NCI-H187 (cell line): ENCODE measurements at places on chromosomes 7 and 10.

DNA sequence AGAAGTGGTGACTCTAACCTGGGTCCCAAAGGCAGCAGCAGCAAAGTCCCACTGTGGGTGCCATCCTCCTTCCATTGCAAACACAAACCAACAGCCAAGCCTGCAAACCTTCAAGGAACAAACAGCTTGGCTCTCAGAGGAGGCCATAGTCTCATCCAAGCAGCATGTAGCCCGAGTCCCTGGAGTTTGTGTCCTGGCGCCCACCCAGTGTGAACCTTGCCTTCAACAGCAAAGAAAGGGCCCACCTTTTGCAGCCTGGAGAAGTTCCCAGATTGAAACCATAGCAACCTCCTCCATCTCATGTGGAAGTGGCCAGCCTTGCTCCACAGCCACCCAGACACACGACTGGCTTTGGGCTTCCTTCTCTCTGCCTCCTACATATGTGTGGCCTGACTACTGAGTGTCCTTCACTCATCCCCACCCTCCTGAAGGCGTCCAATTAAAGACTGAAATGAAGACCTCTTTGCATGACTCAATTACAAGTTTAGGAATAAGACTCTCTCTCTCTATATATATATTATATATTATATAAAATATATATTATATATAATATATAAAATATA lies 106.1 kb downstream of the C10orf90 start:
- no peak for DNase-seq

- DNase-seq = no peak
These were observed 132.9 kb downstream of the BAMBI start for GRCh38 chr10:28810057-28810870.

GRCh38 chr7:33619264-33619663 lies 286.1 kb upstream of the BMPER start:
- no peak for DNase-seq

DNA sequence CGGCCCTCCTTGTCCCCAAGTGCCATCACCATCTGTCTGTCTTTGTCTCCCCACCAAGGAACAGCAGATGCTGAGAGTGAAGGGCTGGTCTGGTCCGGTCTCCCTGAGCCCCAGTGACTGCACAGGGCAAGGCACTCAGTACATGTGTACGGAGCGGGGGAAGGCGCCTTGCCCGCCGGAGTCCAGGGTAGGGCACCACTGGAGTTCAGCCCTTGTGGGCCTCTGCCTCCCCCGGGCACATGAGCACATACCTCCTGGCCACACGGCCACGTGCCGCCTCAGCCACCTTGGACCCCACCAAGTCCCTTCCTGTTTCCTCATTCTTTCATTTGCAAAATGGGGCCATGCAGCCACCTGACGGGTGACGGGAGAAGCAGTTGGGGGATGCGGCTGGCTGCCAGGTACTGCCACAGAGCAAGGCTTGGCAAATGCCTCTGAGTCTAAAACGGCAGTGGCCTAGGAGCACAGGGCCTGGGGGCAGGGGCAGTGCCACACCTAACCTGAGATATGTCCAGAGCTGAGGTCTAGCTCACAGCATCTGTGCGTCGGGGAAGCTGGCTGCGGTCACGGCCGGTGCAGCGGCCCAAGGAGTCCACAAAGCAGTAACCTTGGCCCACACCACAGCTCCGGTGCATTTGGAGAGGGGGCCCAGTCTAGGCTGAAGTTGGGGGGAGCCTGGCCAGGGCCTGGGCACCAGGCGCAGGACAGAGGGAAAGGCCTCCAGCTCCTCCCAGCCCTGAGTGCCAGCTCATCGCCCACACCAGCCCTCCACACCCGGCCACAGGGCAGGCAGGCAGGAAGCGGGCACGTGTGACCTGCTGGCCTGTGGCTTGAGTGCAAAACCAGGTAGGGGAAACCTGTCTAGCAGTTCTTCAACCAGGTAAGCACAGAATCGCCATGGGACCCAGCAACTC lies 5.2 kb downstream of the ADAP1 start:
- no peak for DNase-seq

DNA sequence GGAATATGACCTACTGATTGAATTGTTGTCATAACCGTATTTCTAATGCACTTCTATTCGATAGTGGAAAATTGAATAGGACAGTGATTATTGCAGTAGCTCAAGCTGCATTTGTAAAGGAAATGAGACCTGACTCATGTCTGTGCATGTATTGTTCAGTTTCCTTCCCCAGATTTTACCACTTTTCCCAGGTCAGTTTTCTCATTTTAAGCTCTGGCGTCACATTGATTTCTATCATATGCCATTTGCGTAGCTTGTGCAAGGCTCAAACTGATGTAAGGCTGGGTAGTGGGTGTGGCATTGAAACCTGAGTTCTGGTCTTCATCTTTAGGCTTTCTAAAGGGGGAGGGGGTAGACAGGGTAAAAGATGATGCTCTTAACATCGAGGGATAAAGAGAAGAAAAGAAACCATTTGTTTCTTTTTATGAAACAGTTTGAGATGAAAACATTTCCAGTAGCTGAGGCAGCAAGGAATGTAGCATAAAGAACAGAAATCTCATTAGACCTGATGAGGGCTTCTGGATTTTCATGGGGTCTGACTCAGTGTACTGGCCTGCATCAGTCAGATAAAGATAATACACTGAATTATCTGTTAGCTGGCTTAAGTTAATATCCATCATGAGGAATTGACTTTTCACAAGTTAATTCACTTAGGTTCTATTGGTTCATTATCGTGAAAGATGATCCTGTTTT lies 182.3 kb upstream of the CDCA7L start:
- DNase-seq = no peak

- DNase-seq = no peak
These were observed 22.3 kb downstream of the GRID1 start for GRCh38 chr10:86344281-86344680.

GRCh38 chr7:131657881-131658280 lies 101.5 kb upstream of the PODXL start:
- no peak for DNase-seq

DNA sequence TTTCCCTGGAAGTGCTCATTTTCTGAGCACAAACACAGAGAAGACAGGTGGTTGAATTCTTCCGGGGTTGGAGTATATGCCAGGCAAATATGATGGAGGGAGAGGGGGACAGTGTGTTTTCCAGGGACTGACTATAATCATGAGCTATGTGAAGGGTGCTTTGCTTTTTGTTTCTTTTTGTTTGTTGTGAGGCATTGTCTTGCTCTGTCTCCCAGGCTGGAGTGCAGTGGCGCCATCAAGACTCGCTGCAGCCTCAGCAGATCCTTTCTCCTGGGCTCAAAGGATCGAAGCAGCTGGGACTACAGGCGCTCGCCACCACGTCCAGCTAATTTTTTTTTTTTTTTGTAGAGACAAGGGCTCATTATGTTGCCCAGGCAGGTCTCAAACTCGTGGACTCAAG lies 47.3 kb upstream of the CPN1 start:
- DNase-seq = no peak

GRCh38 chr7:26562841-26563240 lies 271.2 kb downstream of the SNX10 start:
- DNase-seq = no peak

DNA sequence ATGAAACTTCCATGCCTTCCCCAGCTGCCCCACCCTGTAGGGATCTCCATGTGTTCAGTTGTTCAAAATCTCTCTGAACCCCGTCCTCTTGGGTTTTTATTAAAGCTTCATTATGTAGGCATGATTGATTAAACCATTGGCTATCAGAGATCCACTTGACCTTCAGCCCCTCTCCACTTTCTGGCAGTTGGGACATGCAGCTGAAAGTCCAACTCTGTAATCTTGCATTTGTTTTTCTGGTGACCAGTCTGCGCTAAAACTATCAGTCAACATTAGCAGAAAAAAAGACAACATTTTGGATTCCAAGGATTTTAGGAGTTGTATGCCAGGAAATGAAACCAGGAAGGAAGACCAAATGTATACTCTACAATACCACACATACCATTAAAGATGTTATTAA lies 1115.1 kb downstream of the XPNPEP1 start:
- DNase-seq = no peak

DNA sequence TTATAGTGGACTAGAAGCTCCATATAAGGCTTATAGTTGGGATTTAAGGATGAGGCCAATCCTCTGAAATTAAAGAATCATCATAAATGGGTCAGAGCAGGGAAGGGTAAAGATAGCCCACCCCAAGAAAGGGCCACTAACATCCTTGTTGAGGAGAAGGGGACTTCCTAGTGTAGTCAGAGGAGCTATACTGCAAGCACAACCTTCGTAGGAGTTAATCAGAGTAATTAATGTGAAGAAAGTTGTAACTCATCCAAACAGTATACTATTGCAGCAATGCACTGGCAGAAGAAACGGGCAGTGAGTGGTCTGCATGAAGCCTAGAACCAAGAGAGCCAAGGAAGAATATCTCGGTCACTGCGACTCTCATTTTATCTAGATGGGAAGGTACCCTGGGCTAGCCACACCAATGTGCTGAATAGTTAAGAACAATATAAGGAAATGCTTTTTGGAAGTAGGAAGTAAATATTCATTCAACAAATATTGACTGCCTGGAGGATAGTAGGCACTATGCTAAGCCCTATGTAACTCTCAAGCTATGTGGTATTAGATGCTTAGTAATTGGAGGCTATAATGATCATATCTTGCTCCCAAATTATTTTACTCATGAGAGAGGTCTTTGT lies 13.3 kb downstream of the OTUD1 start:
- DNase-seq = no peak

DNA sequence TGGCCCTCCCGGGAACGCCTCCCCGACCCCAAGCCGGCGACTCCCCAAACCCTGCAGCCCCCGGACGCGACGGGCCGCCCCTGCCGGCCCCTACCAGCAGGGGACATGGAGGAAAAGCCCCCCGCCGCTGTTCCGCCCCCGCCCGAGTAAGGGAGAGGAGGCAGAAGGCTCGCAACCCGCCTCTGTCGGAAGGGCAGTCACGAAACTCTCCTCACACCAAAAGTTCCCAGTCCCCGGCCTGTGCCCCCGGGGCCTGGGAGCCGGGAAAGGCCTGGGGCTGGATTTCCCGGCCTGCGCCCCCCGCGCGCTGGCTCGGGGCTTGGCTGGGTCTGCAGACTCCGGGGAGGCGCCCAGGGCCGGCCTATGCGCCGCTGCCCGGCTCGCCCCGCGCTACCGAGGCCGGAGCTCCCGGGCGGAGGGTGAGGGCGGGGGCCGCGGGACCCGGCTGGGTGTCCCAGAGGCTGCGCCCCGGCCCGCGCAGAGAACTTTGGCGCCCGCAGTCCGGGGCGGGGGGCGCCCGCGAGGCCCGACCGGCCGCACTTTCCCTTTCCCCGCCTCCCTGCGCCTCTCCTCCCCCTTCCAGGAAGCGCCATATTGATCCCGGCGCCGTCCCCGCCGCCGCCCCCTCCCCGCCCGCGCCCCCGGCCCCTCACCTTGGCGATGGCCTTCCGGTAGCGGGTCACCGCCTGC lies 728 bp downstream of the PARD3 start:
- DNase-seq = no peak

DNA sequence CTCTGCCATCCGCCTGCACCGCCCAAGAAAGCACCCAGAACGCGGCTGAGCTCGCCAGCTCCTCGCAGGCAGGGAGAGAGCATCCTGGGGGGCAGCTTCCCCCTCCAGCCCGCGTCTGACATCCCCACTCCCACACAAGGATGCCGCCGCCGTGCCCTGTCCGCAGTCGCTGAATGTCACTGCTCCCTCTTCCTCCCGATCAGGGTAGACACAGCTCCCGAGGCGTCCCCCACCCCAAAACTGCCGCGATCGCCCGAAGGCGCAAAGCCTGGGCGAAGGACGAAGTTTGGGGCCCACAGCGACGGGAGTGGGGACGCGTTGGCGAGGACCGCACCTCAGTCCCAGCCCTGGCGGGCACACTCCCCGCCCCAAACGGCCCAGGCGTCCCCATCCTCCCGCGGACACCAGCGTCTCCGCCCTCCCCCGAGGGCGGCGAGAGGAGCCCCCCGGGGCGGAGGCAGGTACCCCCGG lies 1.5 kb upstream of the KAT6B start:
- no peak for DNase-seq

DNA sequence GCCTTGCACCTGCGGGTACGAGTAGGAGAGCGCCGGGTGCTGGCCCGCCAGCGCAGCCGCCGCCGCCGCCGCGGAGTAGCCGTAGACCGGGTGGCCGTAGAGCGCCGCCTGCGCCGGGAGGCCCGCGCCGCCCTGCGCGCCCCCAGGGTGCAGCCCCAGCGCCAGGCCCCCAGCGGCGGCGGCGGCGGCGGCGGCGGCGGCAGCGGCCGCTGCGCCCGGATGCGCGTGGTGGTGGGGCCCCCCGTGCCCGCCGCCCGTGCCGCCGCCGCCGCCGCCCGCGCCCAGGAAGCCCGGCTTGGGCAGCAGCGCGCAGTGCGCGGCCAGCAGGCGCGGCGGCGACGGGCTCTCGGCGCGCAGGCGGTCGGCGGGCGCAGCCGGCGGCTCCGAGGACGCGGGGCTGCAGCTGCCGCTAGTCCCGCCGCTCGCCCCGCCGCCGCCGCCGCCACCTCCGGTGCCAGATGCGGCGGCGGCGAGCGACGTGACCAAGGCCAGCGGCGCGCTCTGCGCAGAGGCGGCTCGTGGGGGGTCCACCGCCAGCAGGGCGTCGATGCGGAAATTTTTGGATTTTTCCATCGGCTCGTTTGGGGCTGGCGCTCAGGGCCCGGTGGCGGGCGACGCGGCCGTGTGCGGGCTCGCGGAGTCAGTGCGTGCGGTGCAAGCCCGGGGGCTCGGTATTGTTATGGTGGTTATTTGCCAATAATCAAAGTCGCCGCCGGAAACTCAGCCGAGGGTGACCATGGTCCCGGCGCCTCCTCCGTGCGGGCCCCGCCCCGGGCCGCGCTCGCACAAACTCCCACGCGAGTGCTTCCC lies 480 bp downstream of the MNX1 start:
- DNase-seq = no peak

GRCh38 chr10:47165168-47165710 lies 134.8 kb upstream of the GDF10 start:
- no peak for DNase-seq

DNA sequence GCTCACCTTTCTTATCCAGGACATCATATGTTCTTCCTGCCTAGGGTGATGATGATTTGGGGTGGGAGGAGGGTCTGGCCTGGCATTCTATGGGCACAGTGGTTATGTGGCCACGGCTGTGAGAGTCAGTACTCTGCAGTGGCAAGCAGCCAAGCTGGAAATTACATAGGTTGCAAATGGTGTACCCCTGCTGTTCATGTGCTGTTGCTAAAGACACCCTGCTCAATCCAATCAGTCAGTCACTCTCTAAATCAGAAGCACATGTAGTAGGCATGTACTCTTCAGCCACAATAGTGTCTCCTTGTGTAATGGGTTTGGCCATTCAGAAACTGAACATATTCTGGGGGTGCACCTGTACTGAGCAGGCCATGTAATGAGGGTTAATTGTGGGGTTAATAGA lies 449.1 kb upstream of the ANKRD30A start:
- DNase-seq = no peak

DNA sequence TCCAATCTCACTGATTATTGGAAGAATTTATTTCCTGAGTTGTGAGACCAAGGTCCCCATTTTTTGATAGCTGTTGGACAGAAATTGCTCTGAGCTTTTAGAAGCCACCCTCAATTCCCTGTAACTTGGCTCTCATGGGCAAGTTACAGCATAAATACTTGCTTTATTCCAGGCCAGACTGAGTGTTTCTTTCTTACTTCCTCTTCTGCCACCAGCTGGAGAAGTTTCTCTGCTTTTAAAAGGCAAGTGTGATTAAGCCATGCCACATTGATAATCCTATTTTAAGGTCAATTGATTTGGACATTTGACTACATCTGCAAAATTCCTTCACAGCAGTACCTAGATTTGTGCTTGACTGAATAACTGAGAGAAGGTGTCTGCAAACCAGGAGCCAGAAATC lies 14.1 kb upstream of the TAS2R41 start:
- no peak for DNase-seq

GRCh38 chr10:58152673-58153263 lies 114.9 kb downstream of the IPMK start:
- no peak for DNase-seq

GRCh38 chr7:82755705-82756551 lies 312.4 kb upstream of the CACNA2D1 start:
- DNase-seq = no peak

- DNase-seq = no peak
These were observed 195.6 kb upstream of the CSTF2T start for GRCh38 chr10:51894771-51895578.
